Activated CD8-positive, alpha-beta memory T cell treated with anti-CD3 and anti-CD28 coated beads, Interleukin-2, amount 10 ng/mL, durations not matched to agents 7 days and 5 days (primary cell): ENCODE measurements at places on chromosomes 11 and 22.

DNA sequence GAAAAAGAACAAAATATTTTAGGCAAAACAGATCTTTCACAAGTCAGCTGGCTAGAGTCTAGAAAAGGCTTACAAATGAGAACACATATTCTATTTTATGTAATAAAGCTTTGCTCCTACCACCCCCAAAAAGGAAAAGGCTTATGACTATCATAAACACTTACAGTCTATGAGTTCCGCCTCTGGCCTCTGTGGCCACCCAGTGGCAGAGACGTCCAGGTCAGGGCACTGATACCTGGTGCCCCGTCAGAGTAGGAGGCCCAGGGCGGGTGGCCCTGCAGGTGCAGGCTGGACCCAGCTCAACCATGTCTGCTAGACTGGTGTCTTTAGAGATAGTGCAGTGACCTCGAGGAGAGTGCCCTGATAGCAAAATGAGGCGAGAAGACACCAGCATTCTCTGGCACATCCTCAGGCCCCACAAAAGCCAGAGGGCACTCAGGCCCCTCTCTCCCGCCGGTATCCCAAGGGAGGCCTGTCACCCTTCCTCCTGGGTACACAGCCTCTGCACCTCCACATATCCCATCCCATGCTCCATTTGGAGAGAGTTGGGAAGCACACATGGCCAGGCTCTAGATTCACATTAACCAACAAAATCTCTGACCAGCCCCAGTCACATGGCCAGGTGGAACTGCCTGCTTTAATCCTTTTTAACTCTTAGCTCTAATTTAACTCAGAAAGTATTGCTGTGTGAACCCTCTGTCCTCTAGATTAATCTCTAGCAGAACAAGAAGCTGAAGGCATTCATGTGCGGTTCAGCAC is 27.3 kb upstream of the SERPIND1 start:
- no peak for DNase-seq

DNA sequence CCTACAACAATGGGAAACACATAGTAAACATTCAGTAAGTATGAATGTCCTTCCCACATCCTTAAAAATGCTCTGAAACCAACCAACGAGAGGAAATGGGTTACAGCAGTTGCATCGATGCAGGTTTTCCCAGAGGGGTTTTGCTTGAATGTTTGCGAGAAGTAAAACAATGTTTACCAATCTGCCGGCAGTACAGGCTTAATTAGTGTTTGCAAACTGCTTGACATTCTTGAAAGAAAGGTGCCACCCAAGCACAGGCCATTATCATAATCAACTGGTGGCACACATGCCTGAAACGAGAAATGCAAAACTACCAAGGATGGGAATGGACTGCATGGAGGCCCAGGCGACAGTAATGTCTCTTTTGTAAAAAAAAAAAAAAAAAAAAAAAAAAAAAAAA is 27.1 kb upstream of the OPCML start:
- no peak for DNase-seq

DNA sequence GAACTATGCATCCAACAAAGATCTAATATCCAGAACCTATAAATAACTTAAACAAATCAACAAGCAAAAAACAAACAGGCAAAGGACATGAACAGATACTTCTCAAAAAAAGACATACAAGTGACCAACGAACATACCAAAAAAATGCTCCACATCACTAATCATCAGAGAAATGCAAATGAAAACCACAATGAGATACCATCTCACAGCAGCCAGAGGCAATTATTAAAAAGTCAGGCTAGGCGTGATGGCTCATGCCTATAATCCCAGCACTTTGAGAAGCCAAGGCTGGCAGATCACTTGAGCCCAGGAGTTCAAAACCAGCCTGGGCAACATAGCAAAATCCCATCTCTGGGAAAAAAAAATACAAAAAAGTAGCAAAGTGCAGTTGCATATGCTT is 10.7 kb downstream of the SAA4 start:
- no peak for DNase-seq

GRCh38 chr11:8604078-8604723 is 10.2 kb upstream of the STK33 start:
- peak; percentile 47 for DNase-seq

DNA sequence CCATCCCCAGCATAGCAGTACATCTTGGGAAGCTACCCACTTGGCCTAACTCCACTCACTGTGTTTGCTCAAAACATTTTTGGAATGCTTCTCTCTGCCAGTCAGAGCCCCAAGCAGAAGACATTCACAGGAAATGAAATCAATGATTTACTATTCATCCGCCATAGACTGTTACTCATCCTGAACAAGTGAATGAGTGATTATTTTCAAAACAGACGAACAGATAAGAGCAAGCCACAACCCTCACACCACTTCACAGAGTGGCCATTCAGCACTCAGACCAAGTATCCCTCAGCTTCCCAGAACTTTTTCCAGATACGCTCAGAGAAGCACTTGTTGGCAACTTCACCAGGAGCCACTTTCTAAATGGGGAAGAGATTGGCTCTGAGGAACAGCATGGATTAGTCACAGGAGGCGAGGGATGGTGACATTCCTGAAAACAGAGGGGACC is 13.0 kb upstream of the UBASH3B start:
- DNase-seq: no peak

DNA sequence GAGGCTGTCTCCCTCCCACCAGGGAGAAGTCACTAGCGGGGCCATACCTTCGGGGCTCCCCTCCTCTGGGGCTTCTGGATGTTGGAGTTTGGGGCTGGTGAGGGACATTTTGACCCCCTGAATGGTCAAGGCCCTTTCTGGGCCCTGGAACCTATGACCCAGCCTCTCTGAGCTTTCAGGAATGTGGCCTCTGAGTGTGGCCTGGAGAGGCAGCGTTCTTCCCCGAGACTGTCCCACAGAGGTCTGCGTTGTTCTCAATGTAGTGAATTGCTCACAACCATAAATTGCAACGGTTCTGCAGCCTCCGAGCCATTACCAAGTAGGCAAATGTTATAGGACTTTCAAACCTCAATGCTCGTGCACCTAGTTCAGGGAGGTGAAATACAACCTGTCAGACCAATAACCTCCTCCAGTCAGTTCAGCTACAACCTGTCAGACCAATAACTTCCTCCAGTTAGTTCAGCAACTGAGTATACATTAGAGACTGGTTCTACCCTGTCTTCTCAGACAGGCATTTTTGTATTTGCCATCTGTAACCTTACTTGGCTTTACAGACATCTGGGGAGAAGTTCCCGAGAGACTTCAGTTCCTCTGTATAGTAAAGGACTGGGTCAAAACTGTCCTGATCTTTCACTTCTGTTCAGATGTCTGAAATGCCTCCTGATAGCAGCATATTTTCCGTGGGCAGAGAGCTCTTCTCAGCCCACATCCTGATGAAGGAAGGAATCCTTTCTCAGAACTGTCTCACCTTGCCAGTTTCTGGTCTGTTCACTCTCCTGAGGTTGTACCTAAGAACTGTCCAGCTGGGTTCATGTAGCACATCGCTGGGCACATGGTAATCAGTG is 34.2 kb downstream of the MICAL2 start:
- no peak for DNase-seq
